ENCODE measurements at places on chromosomes 1 and 21.
A peak's percentile ranks its signal among the peaks of the same experiment; 100 is the strongest.

- no peak for DNase-seq
These were observed 7.5 kb downstream of the MINDY1 start for GRCh38 chr1:150999051-150999674.

GRCh38 chr1:206738370-206739366 lies 31.9 kb upstream of the IL19 start:
- DNase-seq = no peak

DNA sequence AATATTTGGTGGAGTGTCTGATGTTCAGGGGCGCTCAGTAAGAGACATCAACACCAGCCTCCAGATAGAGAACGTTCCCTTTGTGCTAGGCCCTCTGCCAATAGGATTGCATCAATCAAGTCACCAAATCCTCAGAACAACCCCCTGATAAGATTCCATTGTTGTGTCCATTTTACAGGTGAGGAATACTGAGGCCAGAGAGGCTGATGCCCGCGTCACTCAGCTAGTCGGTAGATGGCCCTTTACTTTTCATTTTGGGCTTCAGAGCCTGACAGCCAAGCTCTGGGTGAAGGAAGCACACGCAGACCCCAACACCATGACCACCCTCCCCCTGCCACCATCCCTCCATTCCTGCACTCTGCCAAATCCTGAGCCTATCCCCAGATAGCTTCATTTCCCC lies 406.2 kb downstream of the PTPRU start:
- no peak for DNase-seq

DNA sequence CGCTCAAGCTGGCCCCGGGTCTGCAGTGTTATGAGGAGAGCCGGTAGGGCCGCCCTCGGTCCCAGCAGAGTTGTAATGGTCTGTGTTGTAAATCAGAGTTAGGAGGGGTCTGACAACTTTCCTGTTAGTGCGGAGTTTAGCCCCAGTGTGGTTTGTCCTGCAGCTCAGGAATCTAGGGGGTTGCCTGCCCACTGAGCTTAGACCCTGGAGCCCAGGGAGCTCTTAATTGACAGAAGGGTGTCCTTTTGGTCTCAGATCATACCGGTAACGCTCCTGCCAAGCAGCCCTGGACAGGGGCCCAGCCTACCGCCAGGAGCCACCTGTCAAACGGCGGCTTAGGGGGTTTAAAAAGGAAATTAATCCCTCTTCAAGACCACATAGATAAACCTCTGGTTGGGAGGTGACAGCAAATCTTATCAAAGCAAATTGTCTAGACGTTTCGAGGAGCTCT lies 164.4 kb downstream of the DYRK1A start:
- DNase-seq = no peak

- DNase-seq = no peak
These were observed 39.2 kb downstream of the CDK18 start for GRCh38 chr1:205543351-205544301.

GRCh38 chr1:25083481-25084345 lies 148.6 kb downstream of the SYF2 start:
- DNase-seq = no peak

DNA sequence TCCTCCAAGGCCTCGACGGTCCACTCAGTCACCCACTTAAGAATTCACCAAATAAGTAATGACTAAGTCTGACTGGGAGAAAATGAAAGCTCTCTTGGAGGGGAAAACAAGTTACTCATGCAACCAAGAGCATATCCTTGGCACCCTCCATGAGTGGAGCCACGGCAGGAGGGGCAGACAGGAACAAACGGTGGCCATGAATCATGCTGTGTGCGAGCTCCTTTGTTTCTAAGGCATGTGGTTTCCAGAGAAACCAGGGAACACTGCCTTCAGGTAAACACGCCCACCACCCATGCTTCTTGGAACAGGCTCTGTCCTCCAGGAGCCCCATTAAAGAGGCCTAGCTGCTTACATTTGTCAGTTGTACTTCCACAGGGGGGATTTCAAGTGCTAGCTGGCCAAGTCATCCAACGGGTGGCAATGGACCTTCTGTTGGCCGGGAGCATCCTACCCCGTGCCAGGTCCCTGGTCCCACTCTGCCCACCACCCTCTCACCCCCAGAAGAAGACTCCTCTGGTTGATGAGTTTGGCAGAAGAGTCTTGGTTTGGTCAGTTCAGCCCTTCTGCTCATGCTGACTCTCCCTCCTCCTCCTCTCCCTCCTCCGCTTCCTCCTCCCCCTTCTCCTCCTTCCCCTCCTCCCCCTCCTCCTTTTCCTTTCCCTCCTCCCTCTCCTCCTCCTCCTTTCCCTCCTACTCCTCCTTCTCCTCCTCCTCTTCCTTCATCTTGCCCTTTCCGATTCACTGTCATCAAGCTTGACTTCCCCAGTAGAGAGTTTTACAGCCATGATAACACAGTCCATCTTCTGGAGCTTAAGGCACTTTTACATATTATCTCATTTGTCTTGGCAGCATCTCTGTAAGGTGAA lies 107.6 kb downstream of the CCDC185 start:
- DNase-seq = no peak

- no peak for DNase-seq
These were observed 1234.8 kb downstream of the MRPL39 start for GRCh38 chr21:24372506-24372905.

DNA sequence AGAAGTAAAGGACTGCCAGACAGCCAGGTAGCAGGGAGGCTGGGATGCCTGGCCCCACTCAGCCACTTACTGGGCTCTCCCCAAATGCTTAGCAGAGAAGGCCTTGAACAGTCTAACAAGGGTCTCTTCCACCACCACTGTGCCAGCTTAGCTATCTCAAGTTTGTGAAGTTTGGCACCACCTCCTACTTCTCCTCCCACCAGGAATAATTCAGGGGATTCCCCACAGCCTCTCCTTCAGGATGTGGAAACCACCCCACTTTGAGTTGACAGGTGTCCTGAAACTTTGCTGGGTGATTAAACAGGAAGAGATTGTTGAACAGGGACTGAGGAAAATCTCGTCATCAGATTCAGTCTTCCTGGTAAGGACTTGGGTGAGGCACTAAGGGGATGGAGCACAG lies 59.4 kb upstream of the ATP1B1 start:
- no peak for DNase-seq

GRCh38 chr1:93635614-93636543 lies 45.8 kb downstream of the BCAR3 start:
- DNase-seq = no peak

DNA sequence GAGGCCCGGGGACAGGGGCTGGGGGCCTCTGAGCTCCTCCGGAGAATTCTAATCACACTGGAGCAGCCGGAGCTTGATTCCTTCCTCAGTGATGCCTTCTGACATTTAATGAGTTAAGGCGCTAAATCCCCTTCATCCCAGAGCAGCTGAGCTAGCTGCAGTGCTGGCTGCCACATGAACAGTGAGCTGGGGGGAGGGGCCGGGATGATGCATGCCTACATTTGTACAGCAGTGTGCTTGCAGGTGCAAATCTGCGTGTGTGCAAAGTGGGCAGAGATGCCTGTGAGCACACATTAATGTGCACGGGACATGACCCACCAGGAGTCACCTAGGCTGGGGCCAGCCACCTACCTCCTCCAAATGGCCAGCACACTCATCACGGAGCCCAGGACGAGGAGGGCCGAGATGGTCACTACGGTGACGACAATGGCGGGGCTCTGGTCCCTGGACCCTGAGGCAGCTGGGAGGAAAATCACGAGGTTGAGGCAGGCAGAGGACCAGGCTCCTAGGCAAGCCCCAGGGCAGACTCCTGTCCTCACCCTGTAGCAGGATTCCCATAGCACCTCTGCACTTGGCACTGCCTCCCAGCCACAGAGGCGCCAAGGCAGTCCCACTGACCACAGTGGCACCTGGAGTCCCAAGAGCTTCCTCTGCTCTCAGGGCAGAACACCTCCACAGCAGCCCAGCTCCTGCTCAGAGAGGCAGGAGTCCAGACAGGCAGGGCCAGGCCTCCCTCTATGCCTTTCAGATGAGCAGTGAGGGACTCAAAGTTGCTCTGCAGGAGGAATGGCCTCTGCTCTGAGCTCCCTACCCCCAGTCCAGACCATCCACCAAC lies 34.7 kb downstream of the CDCA8 start:
- DNase-seq = no peak

DNA sequence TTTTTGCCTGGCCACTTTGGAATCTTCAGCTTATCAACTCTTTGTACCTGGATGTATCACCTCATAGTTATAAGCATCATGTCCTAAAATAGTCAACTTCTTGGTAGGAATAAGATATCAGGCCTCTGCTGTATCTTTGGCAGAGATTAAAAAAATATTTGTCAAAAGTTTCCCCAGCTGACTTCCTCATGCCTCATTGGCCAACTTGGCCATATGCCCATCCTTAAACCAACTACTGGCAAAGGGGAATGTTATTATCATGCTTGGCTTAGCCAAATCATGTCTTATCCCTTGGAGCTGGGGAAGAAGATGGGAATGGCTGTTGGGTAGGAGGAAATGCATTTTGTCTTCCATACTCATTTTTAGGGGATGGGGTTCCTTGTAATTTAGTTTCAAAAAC lies 23.4 kb downstream of the NFASC start:
- DNase-seq = no peak

DNA sequence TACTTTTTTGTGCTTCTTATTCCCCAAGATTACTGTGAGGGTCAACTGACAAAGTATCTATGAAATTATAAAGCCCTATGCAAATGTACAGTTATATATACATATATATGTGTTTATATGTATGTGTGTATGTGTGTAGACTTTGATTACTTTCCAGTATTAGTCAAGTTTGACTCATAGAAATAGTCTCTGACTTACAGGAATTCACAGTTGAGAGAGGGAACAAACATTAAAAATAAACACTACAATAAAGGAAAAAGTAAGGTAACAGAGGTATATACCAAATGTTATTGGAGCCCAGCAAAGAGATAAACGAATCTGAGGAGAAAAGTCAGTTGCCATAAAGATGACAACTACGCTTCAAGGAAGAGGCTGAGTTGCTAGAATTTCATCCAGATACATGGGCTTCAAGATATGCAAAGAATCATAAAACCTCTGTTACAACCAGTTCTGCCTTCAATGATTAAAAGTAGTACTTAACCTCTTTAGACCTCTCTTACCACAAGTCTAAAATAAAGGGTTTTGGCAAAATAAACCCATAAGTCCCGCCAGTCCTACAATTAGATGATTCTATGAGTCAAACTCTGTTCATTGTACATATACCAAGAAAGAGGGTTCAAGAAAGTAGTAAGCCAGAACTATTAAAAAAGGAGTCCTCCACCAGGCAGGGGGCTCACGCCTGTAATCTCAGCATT lies 7.2 kb downstream of the IFT25 start:
- no peak for DNase-seq

DNA sequence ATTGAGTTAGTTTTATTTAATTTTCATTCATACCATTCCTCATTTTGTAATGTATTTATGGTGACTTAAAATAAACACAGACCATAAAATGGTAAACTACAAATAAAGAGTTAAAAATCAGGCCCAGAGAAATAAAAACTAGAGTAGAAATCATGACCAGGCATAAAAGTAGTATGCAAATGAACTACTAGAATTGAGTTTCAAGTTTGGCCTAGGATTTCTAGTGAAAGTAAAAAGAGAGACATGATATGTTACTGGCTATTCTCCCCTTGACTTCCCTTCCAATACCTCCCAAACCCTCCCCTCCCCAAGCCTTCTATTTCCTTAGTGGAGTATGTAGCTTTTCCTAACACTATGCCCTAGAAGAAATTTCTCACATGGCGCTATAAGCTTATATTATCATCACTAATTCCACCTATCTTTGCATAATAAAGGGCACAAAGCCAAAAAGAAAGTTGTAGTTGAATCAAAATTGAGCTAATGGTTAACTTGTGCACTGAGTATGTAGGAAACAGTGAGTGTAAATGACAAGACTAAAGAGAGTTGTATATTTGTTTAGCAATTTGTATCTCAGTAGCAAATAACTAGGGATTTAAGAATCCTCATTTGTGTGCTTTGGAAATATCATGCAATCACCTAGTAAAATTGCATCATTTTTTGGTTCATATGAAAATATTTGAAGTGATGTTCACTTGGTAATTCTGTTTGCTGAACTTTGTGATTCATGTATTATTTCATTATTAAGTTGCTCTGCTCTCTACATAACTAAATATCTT lies 29.7 kb upstream of the CDC14A start:
- DNase-seq = no peak

DNA sequence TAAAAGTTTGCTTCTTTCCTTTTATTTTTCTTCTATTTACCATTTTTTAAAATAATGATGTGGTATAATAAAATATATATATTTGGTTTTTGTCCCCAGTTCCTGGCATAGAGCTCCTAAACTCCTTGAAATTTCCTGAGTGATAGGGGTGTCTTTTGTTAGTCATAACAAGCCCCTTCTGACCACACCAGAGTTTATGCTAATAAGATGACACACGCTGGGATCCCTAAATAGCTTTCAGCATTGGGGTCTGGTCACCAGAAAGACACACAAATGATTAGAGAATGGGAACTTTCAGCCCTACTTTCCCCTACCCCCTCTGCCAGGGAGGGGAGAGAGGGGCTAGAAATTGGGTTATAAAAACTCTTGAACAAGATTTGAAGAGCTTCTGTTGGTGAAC lies 56.2 kb downstream of the COL24A1 start:
- no peak for DNase-seq

- no peak for DNase-seq
These were observed 8.6 kb upstream of the EPHA2 start for GRCh38 chr1:16164213-16165072.

- no peak for DNase-seq
These were observed 9.4 kb downstream of the RUSC1 start for GRCh38 chr1:155329980-155330598.

- DNase-seq = peak; percentile 79
These were observed at the start of the genes AKR7A2 and SLC66A1 for GRCh38 chr1:19311931-19312781. Gene AKR7A2 (minus strand): TSS chr1:19312144. CDS start chr1:19312124, 20 bp downstream. Gene SLC66A1 (plus strand): TSS chr1:19312326. CDS start chr1:19317678, 5,352 bp downstream.

GRCh38 chr1:206658264-206658980 lies 23.1 kb downstream of the DYRK3 start:
- no peak for DNase-seq

DNA sequence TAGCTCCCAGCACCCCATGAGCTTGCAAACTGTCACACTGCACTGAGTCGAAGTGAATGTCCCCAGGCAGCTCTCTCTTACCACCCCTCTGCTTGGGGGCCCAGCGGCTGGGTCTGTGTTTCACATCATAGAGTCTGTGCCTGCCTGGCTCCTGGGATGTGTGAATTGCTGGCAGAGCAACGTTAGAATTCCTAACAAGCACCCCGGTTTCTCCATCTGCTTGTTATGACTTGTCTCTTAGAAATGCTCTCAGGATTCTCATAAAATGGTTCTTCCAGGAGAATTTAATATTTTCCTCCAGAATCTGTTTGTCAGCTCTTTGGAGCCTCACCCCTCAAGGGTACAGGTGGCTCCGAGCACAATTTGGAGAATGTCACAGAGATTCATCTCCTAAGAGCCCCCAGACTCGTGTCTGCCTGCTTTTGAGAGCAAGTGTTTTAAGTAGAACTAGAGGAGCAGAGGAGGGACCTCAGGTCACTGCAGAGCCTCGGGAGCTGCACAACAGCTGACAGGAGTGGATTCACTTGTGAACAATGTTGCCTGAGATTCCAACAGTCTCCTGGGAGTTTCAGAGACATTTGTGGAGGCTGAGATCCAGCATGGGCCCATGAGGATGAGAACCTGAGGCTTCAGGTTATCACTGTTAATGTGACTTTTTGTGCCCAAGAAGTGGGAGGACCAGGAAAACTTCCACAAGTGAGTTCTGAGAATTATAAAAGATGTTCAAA lies 131.5 kb downstream of the KCNJ6 start:
- no peak for DNase-seq
